ENCODE measurements at places on chromosomes 5 and 9. TPM values are rescaled to one million over a fixed set of nuclear protein-coding genes. Genes with fewer than 3 reads are reported as not detected.

Gene ELOVL7
- 0.09 TPM for total RNA-seq

Gene MARVELD2
- total RNA-seq = 0.14 TPM

Gene ADCY2
- total RNA-seq = 0.65 TPM

Gene OR2S2
- total RNA-seq = not detected

Gene SPATA31C1
- total RNA-seq = not detected

Gene BTNL8
- total RNA-seq = not detected

Gene PCDHB5
- 0.57 TPM for total RNA-seq

Gene PDE4D
- total RNA-seq = 40.8 TPM

Gene SPOCK1
- 302 TPM for total RNA-seq

Gene ZBTB34
- 5.4 TPM for total RNA-seq
